NCI-H2081 (cell line): ENCODE measurements at places on chromosomes 2 and 18.

DNA sequence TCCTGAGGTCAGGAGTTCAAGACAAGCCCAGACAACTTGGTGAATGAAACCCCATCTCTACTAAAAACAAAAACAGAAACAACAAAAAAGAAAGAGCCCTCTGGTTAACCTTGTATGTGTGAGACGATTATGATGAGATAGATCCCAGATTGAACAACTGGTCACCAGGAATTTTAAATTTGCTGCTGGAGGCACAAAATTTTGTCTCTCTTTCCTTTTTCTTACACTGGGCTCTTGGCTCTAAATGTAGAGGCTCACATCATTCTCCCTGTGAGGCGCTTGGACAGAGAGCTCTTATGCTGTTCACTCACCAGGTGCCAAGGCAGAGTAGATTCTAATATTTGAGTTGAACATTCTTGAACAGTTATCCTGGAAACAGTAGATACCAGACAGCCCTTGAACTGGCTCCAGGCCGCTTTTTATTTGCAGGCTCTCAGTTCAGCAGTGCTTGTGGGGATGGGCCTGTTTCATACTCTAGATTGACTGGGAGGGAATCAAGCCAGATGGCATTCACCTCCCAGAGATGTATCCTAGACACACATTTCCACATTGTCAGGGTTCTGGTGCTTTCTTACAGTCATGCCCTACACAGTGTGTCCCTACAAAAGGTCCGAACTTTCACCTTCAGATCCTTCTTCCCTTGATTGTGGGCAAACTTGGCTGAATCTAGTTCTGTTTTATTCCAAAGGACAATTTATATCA, 1159.6 kb downstream of the RPIA start:
- DNase-seq = no peak

GRCh38 chr2:179691235-179691634, 170.2 kb downstream of the ZNF385B start:
- no peak for DNase-seq

DNA sequence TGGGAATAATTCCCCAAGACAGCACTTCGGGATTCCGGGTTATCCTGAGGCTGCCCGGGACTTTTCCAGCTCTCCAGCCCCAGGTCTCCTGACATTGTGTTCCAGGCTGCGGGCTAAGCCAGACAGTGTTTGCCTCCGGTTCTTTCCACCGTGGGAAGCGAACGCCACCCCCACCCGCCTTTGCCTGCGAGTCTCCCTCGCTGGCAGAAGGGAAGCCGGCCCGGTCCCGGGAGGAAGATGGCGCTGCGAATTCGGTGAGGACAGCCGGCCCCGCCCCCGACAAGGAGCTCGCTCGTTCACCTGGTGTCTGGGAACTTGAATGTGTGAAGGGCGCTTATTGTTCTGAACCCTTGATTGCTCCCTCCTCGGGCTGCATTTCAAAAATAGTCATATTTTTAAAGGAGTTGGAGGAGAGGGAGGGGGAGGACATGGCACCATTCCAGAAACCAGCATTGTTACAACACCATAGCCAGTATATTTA, 2.9 kb downstream of the LRATD1 start:
- DNase-seq = peak; percentile 90

DNA sequence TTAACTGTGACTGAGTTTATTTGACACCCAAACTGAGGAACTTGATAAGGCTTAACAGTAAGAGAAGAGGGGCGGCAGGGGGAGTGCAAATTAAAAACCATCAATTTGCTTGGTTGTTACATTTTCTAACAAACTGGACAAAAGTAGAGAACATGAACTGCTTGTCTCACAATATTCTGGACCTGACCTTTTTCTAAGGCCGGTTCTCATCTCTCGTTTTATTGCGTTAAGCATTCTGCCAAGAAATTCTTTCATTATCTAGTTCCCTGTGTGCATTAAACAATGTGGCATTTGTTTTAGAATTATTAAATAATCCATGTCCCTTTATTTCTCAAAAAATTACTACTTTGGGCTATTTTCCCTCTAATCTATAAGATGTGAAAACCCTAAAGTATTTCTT, 565.2 kb upstream of the PKDCC start:
- no peak for DNase-seq

DNA sequence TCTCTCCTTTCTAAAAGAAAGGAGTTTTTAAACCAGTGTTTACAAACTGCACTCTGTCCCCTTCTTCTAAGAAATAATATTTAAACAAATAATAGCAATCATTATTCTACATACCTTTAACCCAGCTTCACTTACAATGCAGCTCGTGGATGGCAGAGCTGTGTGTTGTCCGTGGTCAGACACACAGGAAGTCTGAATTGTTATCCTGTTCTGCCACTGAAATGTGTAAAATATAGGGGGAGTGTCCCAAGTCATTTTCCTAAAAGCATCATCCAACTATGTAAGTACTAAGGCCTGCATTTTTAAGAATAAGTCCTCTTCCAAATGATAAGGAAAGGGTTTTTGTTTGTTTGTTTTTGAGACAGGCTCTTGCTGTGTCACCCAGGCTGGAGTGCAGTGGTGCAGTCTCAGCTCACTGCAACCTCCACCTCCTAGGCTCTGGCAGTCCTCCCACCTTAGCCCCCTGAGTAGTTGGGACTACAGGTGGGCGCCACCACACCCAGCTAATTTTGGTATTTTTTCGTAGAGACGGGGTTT, 2.7 kb upstream of the PPP4R1 start:
- DNase-seq = no peak

GRCh38 chr2:209472112-209472832, 48.4 kb downstream of the MAP2 start:
- no peak for DNase-seq

GRCh38 chr2:54652540-54652939, 70.9 kb upstream of the EML6 start:
- DNase-seq = no peak

GRCh38 chr2:33146102-33146501, 199.3 kb downstream of the LTBP1 start:
- no peak for DNase-seq

GRCh38 chr2:25794544-25795276, 83.6 kb downstream of the ASXL2 start:
- DNase-seq = no peak

GRCh38 chr2:49355611-49356010, 201.3 kb upstream of the FSHR start:
- DNase-seq = no peak

- DNase-seq = no peak
Observed at GRCh38 chr2:25817630-25818029, 60.7 kb downstream of the ASXL2 start.

DNA sequence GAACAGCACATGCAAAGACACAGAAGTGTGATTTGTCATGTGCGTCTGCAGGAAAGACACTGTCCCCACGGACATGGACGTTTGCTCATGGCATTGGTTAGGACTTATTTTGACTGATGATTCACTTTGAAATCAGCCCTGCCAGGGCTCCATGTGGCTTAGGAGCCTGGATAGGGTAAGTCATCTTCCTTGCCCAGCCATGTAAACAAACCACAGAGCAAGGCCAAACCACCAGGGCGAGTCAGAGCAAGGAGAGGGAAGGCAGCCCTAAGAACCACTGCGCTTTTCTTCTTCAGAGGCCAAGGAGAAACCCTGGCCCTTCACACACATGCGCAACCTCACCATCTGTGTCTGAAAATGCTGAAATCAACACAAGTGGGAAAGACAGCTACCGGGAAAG, 88.8 kb downstream of the GFPT1 start:
- DNase-seq = no peak

DNA sequence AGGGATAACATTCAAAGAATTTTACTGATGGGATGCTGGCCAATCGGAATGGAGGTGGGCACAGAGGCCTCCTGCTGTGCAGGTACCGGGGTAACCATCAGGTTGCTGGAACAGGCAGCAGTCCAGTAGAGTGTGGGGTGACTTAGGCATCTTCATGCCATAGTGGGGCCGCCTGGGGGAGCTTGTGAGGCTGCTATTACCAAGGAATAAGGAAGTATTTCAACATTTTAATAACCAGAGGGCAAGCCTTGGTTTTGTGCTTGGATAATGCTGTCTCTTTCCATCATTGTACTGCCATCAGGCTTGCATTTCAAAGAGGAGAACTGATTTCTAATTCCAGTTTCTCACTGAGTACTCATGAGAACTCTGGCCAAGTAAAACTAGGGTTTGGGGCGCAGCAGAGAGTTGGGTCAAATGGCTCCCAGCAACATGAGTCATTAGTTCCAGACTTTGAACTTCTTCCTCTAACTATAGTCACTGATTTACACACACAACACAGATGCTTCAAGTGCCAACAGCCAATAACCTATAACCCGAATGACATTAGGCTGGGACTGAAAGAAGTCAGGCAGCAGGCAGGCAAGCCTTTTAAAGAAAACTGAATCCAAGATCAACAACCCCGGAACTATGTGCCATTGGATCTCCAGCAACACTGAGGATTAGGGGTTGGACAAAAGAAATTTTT, 56.1 kb upstream of the FHL2 start:
- DNase-seq = no peak

- no peak for DNase-seq
Observed at GRCh38 chr2:69682525-69682924, 39.0 kb upstream of the AAK1 start.

DNA sequence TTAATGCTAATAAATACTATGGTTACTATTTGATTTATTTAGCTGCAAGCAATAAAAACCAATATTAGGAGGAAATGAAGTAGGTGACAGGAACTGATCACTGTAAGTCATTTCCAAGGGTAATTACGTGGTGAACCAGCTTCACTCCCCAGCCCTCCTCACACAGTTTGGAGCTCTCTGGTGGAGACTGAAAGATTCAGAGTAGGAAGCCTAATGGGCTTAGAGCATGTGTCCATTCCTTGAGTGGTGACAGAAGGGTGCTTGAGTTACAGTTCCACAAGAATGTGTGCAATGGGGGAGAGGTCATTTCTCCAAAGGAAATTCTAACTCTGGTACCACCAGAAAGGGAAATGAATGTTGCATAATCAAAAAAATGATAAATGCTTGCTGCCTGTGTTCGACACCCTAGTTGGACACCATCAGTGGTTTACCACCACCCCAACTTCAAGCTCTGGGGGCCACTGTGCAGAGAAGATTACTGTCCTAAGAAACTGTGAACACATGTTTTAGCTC, 285.1 kb upstream of the MMADHC start:
- DNase-seq = no peak

DNA sequence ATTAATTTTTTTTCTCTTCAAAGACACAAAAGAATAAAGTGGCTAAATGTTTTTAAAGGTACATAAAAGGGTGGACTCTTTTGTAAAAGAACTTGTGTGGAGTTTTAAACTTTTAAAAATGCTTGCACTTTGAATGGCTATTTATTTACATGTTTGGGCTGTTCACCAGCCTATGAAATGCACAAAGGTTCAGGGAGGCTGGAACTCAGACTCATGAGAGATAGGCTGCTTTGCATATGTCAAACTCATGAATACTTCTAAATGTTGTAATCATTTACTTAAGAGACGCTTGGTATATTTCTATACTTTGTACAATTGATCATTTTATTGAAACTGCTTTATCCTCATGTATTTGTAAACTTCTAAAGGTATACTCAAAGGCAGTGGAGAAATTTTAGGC, 79.9 kb downstream of the ZEB2 start:
- no peak for DNase-seq

GRCh38 chr2:63692002-63692606, 103.3 kb downstream of the MDH1 start:
- peak; percentile 45 for DNase-seq

- no peak for DNase-seq
Observed at GRCh38 chr2:25313711-25314513, 27.8 kb downstream of the DNMT3A start.

DNA sequence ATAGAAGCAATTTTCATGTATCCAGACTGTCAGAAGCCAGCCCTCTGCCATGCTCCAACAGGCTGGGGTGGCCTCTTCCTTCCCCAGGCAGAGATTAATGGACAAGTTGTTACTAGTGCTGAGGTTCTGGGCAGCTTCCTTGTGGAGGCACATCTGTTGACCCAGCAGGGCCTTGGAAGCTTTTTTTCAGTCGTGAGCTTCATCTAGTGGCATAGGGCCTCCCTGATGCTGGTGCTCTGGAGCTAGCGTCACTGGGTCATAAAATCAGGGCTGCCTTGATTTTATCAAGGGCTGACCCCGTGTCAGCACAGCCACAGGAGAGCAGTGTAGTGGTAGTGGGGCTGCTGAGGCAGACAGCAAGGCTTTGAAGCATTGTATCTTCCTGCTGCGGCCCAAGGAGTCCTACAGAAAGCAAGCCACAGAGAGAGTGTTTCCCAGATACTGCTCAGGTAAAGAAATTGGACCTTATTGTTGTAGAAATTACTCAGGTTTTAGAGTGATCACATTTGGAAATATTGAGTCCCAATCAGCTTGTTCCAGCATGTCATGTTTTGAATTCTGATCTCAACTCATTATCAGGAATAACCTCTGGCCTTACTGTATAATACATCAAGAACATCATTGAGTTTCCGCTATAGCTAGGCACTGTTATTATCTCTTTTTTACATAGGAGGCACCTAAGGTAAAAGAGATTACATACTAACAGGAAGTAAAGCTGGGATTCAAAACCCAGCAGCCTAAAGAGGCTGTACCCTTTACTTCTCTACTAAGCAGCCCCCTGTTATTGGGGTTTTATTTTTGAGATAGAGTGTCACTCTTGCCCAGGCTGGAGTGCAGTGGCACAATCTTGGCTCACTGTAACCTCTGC, 92.3 kb upstream of the ALPP start:
- no peak for DNase-seq

DNA sequence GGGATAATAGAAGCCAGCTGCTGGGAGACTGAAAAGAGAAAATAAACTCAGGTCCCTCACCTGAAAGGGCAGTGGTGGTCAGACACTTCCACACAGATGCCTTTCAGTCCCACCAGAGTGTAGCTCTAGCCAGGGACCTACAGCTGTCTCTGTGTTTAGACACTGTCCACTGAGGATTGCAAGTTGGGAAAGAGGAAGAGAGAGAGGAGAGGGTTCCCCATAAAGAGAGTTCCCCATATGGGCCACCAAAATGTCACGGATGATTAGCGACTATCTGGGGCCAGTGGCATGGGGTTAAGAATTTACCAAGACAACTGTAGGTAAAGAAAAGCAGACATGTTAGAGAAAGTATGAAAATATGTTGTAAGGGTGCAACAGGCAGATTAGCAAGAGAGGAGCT, 36.7 kb upstream of the SKA1 start:
- DNase-seq = no peak

DNA sequence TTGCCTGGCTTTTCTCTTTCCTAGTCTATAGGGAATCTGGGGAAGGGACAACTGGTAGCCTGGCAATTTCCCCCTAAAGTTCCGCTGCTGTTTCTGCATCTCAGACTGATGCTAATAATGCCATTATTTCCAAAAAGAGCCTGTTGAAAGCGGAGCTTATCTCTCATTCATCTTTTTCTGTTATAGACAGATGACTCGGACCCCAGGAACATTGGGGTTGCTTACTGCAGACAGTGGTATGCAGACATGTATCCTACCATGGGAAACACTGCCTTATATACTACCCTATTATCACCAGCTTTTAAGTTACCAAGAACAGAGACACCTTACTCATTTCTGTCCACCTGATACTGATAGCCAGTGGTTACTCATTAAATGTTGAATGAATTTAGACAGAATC, 15.3 kb downstream of the ETAA1 start:
- no peak for DNase-seq

- DNase-seq = no peak
Observed at GRCh38 chr2:98809878-98810587, 79.1 kb upstream of the MGAT4A start.

GRCh38 chr18:31512203-31512764, 14.3 kb downstream of the DSG2 start:
- no peak for DNase-seq

- DNase-seq = no peak
Observed at GRCh38 chr2:95079199-95079683, 42.4 kb downstream of the MRPS5 start.
